ENCODE measurements at places on chromosomes 7 and 10. TPM values are rescaled to one million over a fixed set of nuclear protein-coding genes. Genes with fewer than 3 reads are reported as not detected.

DNA sequence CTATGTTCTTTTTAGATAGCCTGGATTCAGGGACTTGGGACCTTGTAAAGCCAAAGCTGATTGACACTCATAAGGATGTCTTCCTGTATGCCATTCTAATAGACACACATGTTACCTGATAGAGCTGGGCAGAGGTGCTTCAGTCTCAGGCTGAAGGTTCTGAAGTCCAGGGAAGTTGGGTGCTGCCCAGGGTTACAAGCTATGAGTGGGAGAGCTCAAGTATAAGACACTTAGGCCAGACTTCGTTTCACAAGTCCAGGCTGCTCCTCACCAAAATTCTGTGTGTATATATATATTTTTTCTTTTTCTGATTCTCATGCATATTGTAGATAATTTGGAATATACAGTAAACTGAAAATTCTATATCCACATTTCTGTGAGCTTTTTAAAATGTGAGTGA lies 144.2 kb downstream of the HDAC9 start:
- no peak overlapping the region for H3K4me3 ChIP-seq
- no peak for DNase-seq
- H3K27ac ChIP-seq: no peak overlapping the region
- no peaks in the 10 kb centered on the region for H3K27me3 ChIP-seq
- H3K36me3 ChIP-seq: no peaks in the 10 kb centered on the region
- H3K4me1 ChIP-seq: no peaks in the 10 kb centered on the region

DNA sequence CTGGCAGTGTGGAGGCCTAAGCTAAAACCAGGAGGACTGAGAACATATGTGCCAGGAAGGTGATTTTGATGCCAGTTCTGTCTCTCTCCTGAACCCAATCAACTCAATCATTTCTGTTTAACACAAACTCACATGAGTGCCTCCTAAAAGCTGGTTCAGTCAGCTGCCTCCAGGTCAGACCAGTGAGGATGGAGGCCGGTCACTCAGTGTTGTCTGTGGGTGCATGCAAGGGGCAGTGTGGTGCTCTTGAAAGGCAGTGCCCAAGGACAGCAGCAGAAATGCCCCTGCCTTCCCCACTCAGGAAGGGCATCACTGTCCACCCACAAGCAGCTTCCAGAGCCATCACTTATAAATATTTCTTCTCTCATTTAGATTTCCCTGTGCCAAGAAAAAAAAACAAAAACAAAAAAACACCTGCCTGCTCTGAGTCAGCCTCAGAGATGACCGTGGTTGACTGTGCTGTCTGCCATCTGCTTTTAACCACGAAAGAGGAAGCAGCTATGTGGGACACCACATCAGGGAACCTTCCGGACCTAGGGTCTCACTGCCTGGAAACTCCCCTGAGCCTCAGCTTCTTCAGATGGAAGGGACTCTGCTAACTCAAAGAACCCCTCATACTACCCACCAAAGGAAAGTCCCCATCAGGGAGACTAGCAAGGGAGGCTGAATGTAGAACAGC lies 39.1 kb downstream of the VOPP1 start:
- peaks cover 26% of the 10 kb centered on the region for H3K4me1 ChIP-seq
- H3K27ac ChIP-seq: peak overlapping the region; percentile 49
- no peak overlapping the region for H3K4me3 ChIP-seq

The ZSCAN25 gene
- polyA plus RNA-seq: 9.2 TPM

GRCh38 chr7:77710861-77711260 lies 14.6 kb downstream of the RSBN1L start:
- H3K27me3 ChIP-seq: no peaks in the 10 kb centered on the region
- DNase-seq: no peak
- no peaks in the 10 kb centered on the region for H3K4me1 ChIP-seq
- no peak overlapping the region for H3K27ac ChIP-seq
- no peak overlapping the region for H3K4me3 ChIP-seq

DNA sequence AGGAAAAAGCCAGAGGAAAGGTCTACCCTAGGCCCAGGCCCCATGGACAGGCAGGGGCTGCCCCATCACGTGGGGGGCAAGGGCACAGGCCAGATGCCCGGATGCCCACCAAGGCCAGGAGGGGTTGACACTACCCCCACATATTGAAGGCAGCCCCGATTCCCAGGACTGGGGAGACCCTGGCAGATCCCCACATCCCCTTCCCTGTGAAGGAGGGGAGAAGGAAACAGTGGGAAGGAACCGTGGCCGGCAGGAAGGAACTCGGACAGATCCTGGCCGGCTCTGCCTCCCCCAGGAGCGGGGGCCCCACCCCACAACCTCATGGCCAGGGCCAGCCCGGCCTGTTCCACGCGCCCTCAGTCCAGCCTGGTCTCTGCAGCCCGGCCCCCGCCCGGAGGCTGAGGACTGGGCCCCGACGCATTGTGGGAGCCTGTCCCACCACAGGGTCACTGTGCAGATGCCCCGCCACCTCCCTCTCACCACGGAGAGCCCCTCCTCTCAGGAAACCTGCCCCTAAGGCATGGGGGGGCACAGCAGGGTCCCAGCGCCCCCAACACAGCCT lies 41.3 kb downstream of the PAPOLB start:
- H3K36me3 ChIP-seq: no peaks in the 10 kb centered on the region
- peak; percentile 65 for DNase-seq
- H3K4me3 ChIP-seq: no peak overlapping the region
- H3K4me1 ChIP-seq: peaks cover 33% of the 10 kb centered on the region
- H3K27me3 ChIP-seq: no peaks in the 10 kb centered on the region

- no peaks in the 10 kb centered on the region for H3K36me3 ChIP-seq
- H3K27ac ChIP-seq: no peak overlapping the region
- DNase-seq: no peak
- H3K4me1 ChIP-seq: no peaks in the 10 kb centered on the region
- no peak overlapping the region for H3K4me3 ChIP-seq
Observed at GRCh38 chr7:51647486-51647885, 330.9 kb upstream of the COBL start.

The CNNM2 gene
- polyA plus RNA-seq: 3.5 TPM

The ECHDC3 gene
- polyA plus RNA-seq: 7.2 TPM

- no peaks in the 10 kb centered on the region for H3K27me3 ChIP-seq
- H3K4me3 ChIP-seq: no peak overlapping the region
- H3K4me1 ChIP-seq: peaks cover 3% of the 10 kb centered on the region
Observed at GRCh38 chr7:80334908-80335307, 177.0 kb downstream of the GNAT3 start.

- no peak overlapping the region for H3K4me3 ChIP-seq
- no peaks in the 10 kb centered on the region for H3K4me1 ChIP-seq
- H3K27ac ChIP-seq: no peak overlapping the region
- no peak for DNase-seq
Observed at GRCh38 chr10:12225444-12225843, 29.5 kb downstream of the CDC123 start.

DNA sequence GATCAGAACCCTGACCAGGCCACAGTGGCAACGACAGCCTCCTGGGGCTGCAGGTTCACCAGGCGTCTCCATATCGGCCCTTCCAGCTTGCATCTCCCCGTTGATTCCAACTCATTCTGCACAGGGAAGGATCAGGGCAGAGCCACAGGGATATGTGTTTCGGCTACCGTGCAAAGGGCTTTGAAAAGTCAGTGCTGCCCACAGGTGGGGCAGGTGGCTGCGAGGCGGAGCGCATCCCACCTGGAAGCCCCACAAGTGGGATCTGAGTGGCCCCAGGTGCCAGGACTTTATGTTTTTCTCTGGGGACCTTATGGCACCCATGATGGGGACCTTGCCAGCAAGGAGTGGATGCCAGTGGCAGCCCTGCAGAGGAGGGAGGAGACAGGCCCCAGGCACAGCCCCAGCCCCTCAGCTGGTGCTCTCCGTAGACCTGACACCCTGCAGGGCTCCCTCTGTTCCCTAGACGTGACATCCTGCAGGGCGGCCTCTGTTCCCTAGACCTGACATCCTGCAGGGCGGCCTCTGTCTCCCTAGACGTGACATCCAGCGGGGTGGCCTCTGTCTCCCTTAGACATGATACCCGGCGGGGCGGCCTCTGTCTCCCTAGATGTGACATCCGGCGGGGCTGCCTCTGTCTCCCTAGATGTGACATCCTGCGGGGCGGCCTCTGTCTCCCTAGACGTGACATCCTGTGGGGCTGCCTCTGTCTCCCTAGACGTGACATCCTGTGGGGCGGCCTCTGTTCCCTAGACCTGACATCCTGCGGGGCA lies 189.4 kb downstream of the ELFN1 start:
- H3K4me3 ChIP-seq: no peak overlapping the region
- H3K4me1 ChIP-seq: peaks cover 24% of the 10 kb centered on the region
- H3K27ac ChIP-seq: no peak overlapping the region
- no peaks in the 10 kb centered on the region for H3K36me3 ChIP-seq

GRCh38 chr7:152636441-152636840 lies 39.5 kb downstream of the XRCC2 start:
- no peak overlapping the region for H3K4me3 ChIP-seq
- no peak overlapping the region for H3K27ac ChIP-seq
- no peak for DNase-seq

DNA sequence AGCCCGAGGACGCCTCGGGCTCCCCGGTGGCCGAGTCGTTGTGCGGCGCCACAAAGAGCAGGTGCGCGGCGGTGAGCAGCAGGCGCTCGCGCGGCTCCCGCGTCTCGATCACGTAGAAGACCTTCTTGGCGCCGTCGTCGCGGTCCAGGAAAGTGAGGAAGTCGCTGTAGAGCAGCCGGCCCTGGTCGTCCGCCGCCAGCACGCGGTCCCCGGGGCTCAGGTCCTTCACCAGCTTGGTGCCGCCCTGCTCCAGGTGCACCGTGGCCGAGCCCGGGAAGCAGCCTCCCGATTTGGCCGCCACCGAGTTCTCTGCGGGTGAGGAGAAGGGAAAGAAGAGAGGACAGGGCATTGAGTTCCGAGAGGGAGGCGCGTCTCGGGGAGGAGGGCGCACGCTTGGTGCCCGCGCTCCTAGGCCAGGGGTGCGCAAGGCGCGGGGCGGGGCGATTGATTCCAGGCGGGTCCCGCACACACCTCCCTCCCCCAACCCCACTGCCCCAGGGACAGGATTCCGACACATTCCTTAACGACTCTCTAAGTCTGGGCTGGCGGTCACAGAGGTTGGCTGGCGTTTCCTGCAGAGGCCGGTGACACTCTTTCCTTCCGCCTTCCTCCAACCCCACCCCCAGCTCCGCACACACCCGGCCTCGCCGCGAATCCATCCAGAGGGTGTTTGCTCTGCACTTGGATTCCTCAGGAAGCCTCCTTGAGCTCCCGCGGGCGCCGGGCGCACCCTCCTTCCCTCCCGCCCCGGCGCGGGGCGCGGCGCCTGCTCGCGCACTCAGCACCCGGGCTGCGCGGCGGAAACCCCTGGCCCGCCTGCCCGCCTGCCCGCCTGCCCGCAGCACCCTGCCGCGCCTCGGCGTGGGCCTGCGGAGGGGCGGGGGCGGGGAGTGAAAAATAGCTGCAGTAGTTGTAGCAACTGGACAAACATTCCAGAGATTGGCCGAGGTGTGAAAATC lies 8.6 kb downstream of the SHH start:
- H3K4me3 ChIP-seq: no peak overlapping the region
- DNase-seq: no peak
- H3K36me3 ChIP-seq: no peaks in the 10 kb centered on the region
- H3K4me1 ChIP-seq: peaks cover 22% of the 10 kb centered on the region

The TEX36 gene
- not detected for polyA plus RNA-seq

- no peaks in the 10 kb centered on the region for H3K36me3 ChIP-seq
- H3K4me1 ChIP-seq: no peaks in the 10 kb centered on the region
- peaks cover 6% of the 10 kb centered on the region for H3K27me3 ChIP-seq
Observed at GRCh38 chr7:100789055-100789454, 38.3 kb downstream of the EPHB4 start.

The TRIL gene
- polyA plus RNA-seq: 58.1 TPM

The SLC18A3 gene
- not detected for polyA plus RNA-seq

GRCh38 chr10:12943425-12943824 lies 58.1 kb downstream of the CCDC3 start:
- H3K4me1 ChIP-seq: no peaks in the 10 kb centered on the region
- H3K27me3 ChIP-seq: peaks cover 2% of the 10 kb centered on the region
- H3K4me3 ChIP-seq: no peak overlapping the region

The DBF4 gene
- polyA plus RNA-seq: 13.6 TPM

DNA sequence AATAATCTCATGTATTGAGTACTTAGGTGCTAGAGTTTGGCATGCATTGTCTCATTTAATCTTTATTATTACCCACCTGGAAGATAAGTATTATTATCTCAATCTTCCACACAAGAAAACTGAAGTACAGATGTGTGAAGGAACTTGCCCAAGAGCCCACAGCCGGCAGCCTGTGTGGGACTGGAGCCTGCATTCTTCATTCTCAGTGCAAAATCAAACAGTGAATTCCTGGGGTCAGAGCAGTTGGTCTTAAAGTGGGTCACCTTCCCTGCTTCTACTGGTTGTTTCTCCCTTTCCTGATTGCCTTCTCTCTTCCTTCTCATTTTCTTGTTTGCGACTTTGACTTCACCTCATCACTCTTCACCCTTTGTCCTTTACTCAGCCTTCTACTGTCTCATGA lies 144.7 kb upstream of the LYZL1 start:
- H3K36me3 ChIP-seq: no peaks in the 10 kb centered on the region
- no peaks in the 10 kb centered on the region for H3K4me1 ChIP-seq
- H3K27ac ChIP-seq: no peak overlapping the region
- no peak for DNase-seq
- H3K4me3 ChIP-seq: no peak overlapping the region

GRCh38 chr10:2936816-2937215 lies 130.5 kb upstream of the PFKP start:
- no peaks in the 10 kb centered on the region for H3K36me3 ChIP-seq
- peaks cover 3% of the 10 kb centered on the region for H3K27me3 ChIP-seq
- H3K4me1 ChIP-seq: peaks cover 4% of the 10 kb centered on the region
- DNase-seq: peak; percentile 49
- H3K27ac ChIP-seq: no peak overlapping the region

- H3K27ac ChIP-seq: no peak overlapping the region
- no peaks in the 10 kb centered on the region for H3K27me3 ChIP-seq
- no peaks in the 10 kb centered on the region for H3K36me3 ChIP-seq
- peak; percentile 11 for DNase-seq
Observed at GRCh38 chr7:49596701-49597491, 176.5 kb upstream of the VWC2 start.

The SH2B2 gene
- polyA plus RNA-seq: 14.9 TPM

- H3K36me3 ChIP-seq: peaks cover 32% of the 10 kb centered on the region
- peaks cover 6% of the 10 kb centered on the region for H3K4me1 ChIP-seq
- no peaks in the 10 kb centered on the region for H3K27me3 ChIP-seq
- DNase-seq: peak; percentile 60
Observed at GRCh38 chr7:76023002-76023401, 24.8 kb downstream of the STYXL1 start.

- H3K4me1 ChIP-seq: no peaks in the 10 kb centered on the region
- no peak for DNase-seq
- H3K27me3 ChIP-seq: no peaks in the 10 kb centered on the region
- H3K36me3 ChIP-seq: no peaks in the 10 kb centered on the region
Observed at GRCh38 chr10:96613576-96613975, 26.8 kb upstream of the TM9SF3 start.

- no peaks in the 10 kb centered on the region for H3K4me1 ChIP-seq
- peak overlapping the region; percentile 73 for H3K27ac ChIP-seq
- DNase-seq: peak; percentile 90
- no peaks in the 10 kb centered on the region for H3K36me3 ChIP-seq
Observed at GRCh38 chr7:81013083-81013817, 94.4 kb upstream of the SEMA3C start.

Measured in muscle of leg (tissue), 16 donors.